Stimulated activated CD8-positive, alpha-beta memory T cell treated with anti-CD3 and anti-CD28 coated beads, Interleukin-4, amount 100 ng/mL, for 1 hour (primary cell): ENCODE measurements at places on chromosomes 2 and 18.

DNA sequence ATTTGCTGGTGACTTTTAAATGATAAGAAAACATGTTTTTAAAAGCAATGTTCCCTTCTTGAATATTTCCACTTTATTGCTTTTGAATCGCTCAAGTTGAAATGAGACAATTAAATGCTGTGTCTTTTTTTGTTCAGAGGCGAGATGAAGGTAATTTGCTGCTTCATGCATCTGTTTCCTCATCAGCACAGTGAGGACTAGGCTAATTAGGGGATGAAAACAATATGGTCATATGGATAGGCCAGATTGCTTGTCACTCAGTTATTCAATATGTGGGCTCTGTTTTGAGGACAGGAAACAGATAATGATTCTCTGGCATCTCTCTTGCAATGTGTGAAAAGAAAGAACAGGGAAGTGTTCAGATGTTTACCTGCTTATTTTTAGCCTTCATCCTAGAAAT is 61.0 kb downstream of the ERBB4 start:
- DNase-seq, result no peak

- DNase-seq, result no peak
These were observed 3.3 kb downstream of the PDCD1 start for GRCh38 chr2:241855245-241855887.

DNA sequence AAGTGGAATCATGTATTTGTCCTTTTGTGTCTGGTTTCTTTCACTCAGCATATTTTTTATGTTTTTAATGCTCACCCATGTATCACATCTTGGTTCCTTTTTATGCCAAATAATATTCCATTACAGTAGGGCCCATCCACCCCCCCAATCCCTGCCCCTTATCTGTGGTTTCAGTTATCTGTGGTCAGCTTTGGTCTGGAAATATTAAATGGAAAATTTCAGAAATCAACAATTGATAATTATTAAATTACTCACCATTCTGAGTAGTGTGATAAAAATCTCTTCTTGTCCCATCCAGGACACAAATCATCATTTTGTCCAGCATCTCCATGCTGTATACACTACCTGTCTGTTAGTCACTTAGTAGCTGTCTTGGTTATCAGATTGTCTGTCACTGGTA is 66.7 kb downstream of the BIRC6 start:
- DNase-seq, result no peak

DNA sequence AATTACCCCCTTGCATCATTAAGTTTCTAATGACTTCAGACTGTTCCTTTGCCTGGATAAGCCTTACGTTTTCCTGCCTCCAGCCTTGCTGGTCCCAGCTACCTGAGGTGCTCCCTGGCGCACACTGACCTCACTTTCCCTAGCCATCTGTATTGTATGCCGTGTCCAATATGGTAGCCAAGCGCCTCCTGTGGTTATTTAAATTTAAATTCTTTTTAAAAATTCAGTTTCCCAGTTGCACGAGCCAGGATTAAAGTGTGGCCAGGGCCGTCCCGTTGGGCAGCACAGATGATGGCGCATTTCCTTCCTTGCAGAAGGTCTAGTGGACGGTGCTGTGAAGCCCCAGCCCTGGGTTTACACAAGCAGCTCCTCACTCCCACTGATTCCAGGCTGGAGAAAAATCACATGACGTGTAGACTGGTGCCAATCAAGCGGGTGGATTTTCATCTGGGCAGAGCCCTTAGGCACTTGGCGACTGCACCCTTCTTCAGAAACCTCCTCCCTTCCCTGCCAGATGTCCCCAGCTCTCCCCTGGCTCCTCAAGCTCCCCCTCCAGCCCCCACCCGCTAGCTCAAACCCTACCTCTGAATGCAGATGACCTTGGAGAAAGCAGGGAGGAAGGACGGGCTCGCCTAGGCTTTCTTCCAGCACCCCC is 33.9 kb downstream of the ACKR3 start:
- DNase-seq, result no peak

GRCh38 chr2:160328811-160329527 is 128.9 kb upstream of the ITGB6 start:
- no peak for DNase-seq

GRCh38 chr2:218831378-218831990 is at the start of gene PRKAG3:
Gene PRKAG3 (minus strand): TSS chr2:218831803.
- DNase-seq, result no peak

DNA sequence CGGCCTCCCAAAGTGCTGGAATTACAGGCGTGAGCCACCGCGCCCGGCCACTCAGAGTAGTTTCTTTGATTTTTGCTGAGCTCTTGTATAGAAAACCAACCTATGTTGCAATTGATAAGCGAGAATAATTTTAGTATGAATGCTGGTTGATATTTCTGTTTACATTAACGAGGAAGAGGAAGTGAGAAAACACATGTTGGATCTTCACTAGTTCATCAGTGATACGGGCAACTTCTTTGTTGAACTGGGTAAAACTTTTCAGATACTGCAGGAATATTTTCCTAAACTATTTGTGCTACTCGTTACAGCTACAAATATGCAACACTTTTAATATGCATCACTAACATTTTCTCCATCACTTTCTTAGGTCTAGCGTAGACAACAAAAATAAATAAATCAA is 67.9 kb upstream of the SLC25A52 start:
- no peak for DNase-seq

DNA sequence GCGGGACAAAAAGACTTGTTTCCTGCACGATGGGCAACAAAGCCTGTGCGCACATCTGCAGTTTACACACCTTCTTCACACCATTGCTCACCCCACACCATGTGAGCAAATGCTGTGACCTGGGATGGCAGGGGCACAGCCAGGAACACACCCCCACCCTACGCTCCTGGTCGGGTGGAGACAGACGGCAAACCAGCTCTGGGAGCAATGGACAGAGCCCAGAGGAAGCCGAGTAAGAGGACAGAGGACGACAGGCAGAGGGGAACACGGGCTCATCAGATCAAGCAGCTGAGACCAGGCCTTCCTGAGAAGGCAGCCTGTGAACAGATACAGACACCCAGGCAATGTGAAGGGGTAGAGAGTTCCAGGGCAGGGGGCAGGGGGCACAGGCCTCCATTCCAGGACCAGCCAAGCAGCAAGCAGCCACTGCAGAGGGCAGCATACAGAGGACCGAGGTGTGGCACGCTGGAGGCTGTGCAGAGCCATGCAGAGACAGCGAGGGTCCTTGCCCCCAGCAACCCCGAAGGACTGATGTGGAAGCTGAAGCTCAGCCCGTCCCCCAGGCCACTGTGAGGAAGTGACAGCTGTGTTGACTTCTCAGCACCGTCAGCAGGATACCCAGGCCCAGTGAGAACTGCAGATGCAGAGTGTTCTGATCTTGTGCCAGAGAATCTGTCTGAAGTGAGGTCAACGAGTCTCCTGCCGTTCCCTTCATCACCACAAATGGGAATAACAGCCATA is 46.2 kb downstream of the PARD6G start:
- DNase-seq, result no peak

DNA sequence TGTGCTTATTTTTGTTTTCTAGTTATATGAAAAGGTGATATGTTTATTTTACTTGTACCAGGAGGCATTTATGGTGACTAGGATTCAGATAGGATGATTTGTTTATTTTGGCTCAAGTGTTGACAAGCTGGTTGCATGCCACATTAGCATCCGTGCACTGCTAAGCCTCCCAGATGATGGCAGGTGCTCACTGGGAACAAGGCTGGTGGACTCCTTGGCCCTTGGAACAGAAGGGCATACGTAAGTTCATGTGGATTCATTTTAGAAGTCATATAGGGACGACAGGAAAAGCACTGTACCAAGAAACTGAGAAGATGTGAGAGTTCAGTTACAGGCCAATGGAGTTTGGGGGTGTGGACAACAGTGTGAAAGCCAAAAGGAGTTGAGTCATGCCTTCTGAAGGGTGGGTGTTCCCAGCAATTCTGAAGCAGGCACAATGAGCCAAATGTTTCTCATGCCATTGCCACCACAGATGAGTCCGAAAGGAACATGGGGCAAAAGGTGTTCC is 166.2 kb downstream of the PHLPP1 start:
- no peak for DNase-seq

GRCh38 chr2:135676031-135676430 is 65.6 kb upstream of the UBXN4 start:
- no peak for DNase-seq
